Anterior cingulate cortex (tissue), 58 donors: ENCODE measurements at places on chromosomes 4 and X.

GRCh38 chr4:156191044-156191781 is 237.5 kb upstream of the CTSO start:
- no peak for DNase-seq

- no peak for DNase-seq
These were observed 258.5 kb downstream of the CRLF2 start for GRCh38 chrX:953879-954482.

DNA sequence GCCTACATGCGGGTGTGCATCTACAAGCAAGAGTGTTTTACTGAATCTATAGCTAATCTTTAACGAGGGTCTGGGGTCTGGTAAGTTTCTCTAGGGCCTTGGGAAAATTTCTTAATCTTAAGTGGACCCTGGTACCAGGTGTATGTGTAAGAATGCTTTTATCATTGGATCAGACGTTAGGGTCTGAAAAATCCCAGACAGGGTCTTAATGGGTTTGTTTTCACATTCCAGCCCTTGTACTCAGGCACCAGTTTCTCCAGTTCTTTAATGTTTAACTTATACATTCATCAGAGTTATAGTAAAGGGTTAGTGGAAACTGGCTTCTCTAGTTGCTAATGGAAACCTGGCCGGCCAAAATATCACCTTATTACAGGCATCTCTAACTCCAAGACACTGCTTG is 11.6 kb downstream of the MAGEB16 start:
- DNase-seq = no peak

DNA sequence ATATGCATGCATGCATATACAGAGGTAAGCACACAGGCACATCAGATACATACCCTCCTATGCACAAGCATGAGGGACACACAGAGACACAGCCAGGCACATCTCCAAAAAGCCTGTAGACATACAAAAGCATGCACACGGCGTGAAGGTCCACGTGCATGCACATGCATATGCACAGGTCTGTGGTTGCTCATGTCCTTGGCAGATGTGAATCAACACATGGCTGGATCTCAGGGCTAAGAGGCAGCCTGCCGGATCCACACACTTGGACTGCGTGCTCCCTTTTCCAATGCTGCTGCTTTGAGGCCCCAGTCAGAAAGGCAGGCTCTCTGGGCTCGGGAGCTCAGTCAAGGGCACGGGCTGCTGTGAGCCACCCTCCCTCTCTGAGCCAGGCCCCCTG is 3.6 kb downstream of the STARD8 start:
- no peak for DNase-seq

DNA sequence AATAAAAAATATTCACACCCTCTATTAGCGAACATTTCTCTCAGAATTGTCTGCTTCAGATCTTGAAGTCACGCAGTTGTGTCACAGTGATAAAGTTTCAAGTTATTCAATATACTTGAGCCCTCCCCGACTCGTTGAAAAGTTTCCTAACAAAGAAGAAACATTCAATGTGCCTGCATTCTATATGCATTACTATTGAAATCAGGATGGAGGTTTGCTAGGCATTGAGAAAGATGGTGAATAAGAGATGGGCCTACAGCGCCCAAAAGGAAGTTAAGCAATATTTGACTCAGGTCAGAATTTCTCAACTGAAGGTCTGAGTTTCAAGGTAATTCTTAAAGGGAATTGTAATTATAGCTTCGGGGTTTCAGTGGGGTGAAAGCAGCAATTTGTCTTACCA is 6.1 kb downstream of the TCEANC start:
- DNase-seq = no peak

DNA sequence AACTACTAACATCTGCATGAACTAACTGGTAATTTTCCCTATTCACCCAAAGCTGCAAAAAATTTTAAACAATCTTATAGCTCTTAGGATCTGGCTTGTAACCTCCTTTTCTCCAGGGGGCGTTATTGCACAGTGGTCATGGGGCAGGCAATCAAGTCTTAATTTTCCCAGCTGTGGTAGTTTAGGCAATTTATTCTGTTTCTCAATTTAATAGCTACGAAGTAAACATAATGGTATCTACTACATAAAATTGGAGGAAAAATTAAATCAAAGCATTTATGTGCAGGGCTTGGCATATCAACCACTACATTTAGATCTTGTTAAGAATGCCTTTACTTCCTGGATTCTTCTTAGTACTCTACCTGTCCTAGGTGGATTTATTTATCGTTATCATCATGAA is 137.4 kb upstream of the GUCY1A1 start:
- no peak for DNase-seq

- DNase-seq = no peak
These were observed 82.5 kb downstream of the HPRT1 start for GRCh38 chrX:134542485-134542884.

GRCh38 chr4:69787879-69788278 is 27.5 kb upstream of the SULT1B1 start:
- no peak for DNase-seq

DNA sequence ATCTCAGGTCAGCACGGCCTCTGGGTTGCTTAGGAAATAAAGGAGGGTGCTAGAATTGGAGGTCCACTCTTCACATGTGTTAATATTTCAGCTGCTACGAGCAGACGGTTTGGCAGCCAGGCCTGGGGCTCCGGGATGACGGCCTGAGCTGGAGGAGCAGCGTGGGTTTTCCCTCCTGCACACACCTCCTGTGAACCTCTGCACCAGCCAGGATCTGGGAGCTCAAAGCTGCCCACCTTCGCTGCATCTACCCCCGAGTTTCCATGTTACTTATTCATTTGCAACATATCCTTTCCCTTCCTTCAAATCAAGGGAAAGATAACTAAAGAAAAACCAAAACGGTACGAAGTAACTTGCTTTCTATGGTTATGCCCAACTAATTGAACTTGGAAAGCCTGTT is 13.6 kb downstream of the STOX2 start:
- DNase-seq = no peak

DNA sequence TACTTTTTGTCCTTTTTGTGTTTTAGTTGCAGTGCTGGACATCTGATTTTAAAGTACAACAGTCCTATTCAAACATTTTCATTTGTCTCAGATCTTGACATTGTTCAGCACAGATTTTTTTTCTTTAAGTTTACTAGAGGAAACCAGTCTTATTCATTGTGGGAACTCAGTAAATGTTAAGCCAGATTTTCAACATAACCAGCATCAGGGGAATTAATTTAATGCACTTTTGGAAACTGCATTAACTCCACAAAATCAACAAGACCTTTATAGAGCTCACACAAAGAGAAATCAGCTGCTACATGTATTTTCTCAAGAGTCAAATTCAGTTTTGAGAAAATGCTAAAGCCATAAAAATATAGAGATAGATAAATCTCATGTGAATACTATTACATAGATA is 9.9 kb downstream of the CPE start:
- no peak for DNase-seq

DNA sequence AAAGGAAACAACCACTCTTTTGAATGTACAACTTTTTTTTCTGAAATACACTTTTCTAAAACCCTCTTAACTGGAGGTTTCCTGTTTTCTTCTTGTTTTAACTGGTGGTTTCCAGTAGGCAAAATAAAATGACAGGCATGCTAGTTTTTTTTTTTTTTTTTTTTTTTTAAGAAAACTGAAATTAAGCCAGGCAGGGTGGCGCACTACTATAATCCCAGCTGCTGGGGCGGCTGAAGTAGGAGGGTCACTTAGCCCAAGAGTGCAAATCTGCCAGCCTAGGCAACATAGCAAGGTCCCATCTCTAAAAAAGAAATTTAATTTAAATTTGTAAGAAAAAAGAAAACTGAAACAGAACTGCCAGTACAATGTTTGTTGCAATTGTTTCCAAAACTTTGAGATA is 44.0 kb downstream of the TMEM144 start:
- no peak for DNase-seq

DNA sequence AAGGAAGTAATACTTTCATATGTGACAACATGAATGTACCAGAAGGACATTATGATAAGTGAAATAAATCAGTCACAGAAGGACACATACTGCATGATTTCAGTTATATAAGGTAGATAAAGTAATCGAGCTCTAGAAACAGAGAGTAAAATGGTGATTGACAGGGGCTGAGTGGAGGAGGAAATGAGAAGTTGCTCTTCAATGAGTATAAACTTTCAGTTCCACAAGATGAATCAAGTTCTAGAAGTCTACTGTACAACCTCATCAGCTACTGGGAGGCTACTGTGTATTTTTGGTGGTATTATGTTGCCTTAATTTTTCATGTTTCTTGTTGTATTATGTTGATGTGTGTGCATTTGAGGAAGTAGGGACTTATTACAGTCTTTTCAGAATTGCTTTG is 270.9 kb upstream of the GRIA3 start:
- DNase-seq = no peak
